ENCODE measurements at places on chromosomes 5 and 9. TPM values are rescaled to one million over a fixed set of nuclear protein-coding genes. Genes with fewer than 3 reads are reported as not detected.

SPINK5 gene
- not detected for total RNA-seq

GAS1 gene
- total RNA-seq = 0.13 TPM

RAPGEF6 gene
- 25.0 TPM for total RNA-seq

CARD6 gene
- total RNA-seq = 0.49 TPM

PTRH1 gene
- 13.8 TPM for total RNA-seq

Measured in Panc1 (cell line).